ENCODE measurements at places on chromosomes 3 and 15.

DNA sequence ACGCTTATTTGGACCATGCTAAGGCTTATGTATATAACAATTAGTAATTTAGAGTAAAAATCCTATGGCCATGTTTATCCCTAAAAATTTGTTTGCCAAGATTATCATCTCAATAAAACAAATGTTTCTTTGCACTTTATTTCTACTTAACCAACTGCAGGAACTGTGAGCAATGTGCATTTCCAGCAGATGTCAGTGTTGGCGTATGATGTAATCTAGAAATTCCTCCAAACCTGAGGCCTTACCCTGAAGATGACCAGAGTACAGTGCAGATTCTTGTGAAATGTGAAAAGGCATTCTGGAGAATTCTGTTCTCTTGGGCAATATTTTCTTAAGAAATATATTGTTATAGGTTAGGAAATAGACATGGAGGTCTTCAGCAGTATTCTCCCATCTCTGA is 205.9 kb downstream of the MBNL1 start:
- peak; percentile 36 for DNase-seq

DNA sequence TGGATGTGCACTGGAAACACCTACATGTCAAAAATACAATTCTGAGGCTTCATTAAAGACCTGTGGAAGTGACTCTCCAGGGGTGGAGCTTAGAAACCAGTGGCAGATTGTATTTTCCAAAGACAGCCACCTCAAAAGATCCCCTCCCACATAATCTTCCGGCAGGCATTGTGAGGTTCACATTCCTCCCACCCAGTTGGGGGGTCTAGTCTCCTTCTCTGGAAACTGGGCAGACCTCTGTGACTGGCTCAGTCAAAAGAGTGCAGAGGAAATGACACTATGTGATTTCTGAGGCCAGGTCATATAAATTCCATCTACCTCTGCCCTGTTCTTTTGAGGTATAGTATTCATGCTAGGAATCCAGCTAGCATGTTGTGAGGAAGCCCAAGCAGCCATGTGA is 1.9 kb upstream of the CFAP92 start:
- DNase-seq: no peak

DNA sequence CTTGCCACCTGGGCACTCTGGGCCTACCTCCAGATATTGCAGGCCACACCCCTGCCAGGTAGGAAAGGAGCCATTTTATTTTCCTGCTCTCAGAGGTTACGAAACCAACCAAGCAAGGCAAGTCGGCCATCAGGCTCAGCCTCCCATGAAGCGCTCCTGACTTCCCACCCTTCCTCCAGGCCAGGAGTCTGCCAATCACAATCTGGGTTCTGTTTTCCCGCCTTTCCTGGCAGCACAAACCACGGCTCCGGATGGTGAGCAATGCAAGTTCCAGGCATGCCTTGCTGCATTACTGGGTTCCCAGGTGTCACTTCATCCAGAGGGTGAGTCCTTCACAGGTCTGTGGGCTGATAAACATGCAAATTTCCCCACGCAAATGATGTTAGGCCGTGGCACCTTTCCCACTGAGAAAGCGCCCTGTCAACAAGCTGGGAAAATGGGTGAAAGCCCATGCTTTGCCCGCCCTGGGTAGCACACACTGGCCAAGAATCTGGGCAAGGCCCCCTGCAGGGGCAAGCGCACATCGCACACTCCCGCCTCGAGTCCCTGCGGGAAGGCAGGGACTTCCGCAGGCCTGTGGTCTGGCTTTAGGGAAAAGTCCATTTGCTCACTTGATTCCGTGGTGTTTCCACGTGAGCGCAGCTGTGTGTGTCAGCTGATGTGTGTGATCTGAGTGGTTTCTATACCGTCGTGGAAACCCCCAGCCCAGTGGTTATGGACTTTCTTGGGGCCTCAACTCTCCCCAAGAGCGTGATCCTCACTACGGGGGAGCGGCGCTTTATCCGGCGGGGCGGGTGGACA is 61.6 kb upstream of the RYK start:
- DNase-seq: no peak

- DNase-seq: no peak
Measured at GRCh38 chr15:74269362-74270035, 33.4 kb downstream of the CCDC33 start.

- no peak for DNase-seq
Measured at GRCh38 chr15:55194256-55194655, 2.5 kb downstream of the RSL24D1 start.

GRCh38 chr3:120554812-120555606 is 41.1 kb upstream of the NDUFB4 start:
- DNase-seq: no peak

DNA sequence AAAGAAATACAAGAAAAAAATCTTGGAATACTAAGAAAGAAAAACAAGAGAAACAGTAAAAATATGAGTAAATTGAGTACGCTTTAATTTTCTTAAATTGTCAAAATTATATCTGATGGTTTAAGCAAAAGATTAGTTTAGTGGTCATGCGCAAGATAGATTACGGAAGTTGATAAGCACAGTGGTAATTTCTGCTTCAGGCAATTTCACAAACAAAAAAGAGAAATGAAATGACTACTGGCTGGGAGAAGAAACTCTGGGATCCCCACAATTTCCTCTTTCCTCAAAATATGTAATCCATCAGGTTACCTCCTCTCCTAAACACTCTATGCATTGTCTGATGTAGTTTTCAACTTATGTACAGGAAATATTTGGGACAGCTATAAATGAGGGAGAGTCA is 9.0 kb downstream of the MYD88 start:
- no peak for DNase-seq

DNA sequence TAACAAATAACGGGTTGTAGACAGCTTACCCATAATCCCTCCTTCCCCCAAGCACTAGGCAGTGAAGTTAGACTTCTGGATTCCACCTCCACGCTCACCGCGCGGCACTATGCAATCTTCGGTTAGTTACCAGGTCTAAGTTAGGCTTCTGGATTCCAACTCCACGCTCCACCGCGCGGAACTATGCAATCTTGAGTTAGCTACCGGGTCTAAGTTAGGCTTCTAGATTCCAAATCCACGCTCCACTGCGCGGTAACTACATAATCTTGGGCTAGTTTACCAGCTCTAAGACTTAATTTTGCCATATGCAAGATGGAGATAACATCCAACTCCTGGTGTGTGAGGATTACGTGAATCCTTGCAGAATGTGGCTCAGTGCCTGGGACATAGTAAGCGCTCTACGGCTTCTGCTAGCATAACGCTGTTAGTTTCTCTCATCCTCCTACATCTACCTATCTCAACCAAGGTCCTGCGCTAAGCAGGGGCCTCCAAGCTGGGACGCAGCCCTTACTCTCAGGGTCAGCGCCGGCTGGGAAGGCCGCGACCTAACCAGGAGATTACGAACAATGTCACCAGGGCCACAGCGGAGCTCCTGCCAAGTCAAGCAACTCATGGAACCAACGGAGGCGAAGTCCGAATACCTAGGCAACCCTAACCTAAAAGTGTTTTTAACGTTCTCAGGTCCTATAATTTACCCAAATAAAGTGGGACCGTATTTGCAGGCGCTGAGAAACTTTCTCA is 497 bp upstream of the RPLP1 start:
- DNase-seq: no peak

DNA sequence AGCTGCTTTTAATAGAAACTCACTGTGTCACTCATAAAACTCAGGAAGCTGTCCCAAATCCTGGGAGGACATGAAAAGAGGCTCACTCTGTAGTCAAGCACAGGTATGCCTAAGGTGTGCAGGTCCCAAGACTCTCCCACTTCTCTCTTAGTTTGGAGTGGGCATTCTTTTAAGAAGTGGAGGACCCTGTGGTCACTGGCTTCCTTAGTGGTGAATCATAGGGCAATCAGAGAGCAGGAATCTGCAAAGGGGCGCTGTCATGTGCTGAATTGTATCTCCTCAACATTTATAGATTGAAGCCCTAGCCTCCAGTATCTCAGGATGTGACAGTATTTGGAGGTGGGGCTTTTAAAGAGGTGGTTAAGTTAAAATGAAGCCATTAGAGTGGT is 47.2 kb upstream of the ZBTB38 start:
- no peak for DNase-seq

- DNase-seq: no peak
Measured at GRCh38 chr15:28122038-28122949, 23.2 kb upstream of the OCA2 start.

GRCh38 chr15:79283252-79284048 is 928 bp downstream of the ANKRD34C start:
- no peak for DNase-seq

DNA sequence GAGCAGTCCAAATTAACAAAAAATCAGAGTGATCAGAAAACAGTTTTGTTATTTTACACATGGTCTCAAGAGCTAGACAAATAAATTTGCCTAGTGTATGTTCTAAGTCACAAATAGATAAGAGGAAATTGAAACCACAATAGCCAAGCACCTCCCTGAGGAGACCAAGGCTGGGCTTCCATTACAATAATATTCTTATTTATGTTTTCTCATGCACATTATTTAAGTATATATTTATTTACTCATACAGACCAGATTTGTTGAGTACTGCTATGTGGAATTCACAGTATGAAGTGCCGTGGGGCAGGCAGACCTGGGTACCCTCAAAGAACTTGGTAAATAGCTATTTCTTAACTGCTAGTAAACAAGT is 242.3 kb upstream of the ICE2 start:
- no peak for DNase-seq

DNA sequence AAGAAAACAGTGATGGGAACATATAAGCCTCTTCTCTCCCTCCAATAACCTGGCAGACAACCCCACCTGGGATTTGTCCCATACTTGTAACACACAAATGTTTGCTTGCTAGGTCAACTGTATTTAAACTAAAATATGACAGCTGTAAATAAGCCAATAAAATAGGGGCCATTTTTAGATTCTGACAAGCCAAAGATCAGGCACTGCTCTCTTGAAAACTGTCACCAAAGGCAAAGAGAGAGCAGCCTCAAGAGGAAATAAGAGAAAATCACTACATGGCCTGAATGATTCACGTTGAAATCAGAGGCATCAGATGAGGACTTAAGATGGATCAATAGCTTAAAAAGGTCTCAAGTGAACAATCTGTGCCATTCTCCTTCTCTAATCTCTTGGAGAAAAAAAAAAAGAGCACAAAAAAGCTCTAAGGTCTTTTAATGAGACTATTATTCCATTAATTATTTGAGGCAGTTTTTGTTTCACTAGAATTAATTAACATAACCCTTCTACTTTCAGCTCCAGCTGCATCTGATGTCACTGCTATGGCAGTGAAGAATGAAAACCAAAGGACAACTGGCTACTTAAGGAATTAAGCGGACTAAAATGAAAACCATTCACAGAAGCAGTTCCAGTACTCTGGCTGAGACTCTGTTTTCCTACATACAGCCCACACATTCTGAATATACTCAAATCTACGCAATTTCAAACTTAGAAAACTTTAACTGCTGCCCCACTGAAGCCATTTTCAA is 19.0 kb downstream of the MYO5A start:
- no peak for DNase-seq

DNA sequence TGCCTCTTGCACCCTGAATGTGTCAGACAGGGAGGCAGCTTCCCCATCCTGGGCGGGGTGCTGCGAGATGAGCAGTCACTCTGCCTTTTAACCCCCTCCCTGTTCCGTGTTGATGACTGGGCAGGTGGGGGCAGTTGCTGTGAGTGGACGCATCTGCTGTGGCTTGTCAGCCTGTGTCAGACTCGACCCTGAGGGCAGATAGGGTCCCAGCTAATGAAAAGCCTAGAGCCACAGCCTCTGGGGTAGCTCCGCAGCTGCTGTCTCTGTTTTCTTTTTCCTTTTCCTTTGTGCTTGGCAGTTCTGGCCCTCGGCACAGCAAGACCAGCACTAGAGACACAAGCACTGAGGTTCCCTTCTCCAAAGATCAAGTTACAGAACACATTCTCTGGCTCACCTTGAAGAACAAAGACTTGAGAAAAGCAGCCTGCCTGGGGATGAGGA is 43.0 kb upstream of the GLCE start:
- DNase-seq: no peak

GRCh38 chr3:144429719-144430121 is 458.1 kb downstream of the DIPK2A start:
- no peak for DNase-seq

- no peak for DNase-seq
Measured at GRCh38 chr3:172550347-172550943, 27.2 kb upstream of the TNFSF10 start.

DNA sequence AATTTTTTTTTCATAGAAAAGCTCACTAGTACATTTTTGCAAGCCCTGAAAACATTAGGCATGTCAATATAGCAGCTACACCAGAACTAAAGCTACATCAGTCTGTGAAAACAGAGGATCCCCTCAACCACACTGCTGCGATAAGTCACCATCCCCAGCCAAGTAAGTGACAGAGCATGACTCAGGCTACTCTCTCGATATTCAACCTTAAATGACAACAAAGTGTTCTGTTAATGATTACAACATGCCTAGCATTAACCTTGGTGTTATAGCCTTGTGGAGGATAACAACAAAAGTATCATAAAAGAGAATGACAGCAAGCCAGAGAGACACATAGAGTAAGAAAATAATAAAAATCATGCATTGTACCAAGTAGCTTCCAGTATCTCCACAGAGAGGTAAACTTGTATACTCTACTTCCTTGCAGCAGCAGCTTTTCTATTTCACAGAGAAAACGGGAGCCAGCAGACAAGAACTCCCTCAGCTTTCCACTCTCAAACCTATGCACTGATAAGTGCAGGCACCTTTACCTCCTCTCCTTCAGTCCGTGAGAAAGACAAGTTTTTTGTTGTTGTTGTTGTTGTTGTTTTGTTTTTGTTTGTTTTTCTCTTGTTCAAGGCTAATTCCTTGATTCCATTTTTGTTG is 76.6 kb downstream of the GBE1 start:
- DNase-seq: no peak

DNA sequence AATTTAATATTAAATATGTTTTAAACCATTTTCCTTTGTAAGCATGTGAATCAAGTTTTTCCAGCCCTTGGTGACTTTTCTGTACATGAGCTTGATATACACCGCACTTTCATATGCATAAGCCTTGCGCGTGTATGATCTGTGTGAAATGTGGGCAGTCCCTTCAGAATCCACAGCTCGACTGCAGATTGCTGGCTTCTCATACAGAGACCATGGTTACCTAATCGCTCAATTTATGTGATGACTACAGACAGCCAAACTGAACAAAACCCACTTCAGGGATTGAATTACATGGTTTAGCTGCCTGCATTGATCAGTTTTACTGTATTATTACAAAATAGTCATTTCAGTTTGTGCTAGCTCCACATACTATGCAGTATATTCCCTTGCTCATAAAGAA is 212.3 kb upstream of the NECTIN3 start:
- no peak for DNase-seq

DNA sequence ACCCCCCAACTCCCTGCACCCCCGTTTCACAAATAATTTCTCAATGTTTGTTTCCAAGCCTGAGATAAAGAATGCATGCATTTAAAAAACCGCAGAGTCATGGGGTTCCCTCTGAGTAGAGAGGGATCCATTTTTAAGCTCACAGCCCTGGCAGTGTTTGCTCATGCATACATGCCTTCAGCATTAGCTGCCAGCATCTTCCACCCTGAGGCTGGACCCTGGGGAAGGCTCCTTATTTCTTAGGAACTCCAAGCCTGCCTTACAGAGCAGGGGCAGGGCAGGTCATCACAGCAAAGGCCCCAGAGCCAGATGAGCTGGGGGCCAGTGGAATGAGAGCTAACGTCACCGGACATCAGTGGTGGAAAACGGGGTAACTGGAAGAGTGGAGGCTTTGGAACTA is 31.3 kb downstream of the TLE3 start:
- DNase-seq: no peak
